ENCODE measurements at places on chromosomes 2 and 18. TPM values are rescaled to one million over a fixed set of nuclear protein-coding genes. Genes with fewer than 3 reads are reported as not detected.

- ATAC-seq, result peak; percentile 40
These were observed 54.0 kb upstream of the GPR75 start for GRCh38 chr2:53913721-53914120.

- ATAC-seq, result peak; percentile 80
These were observed 647 bp downstream of the CCDC121 start for GRCh38 chr2:27627963-27628766.

Gene EGR4
- total RNA-seq, result 0.22 TPM

- ATAC-seq, result no peak
These were observed 21.2 kb downstream of the RNF149 start for GRCh38 chr2:101287303-101287702.

- ATAC-seq, result no peak
These were observed 83.1 kb downstream of the EPAS1 start for GRCh38 chr2:46380038-46380940.

Gene LDLRAD4
- total RNA-seq, result 0.38 TPM

DNA sequence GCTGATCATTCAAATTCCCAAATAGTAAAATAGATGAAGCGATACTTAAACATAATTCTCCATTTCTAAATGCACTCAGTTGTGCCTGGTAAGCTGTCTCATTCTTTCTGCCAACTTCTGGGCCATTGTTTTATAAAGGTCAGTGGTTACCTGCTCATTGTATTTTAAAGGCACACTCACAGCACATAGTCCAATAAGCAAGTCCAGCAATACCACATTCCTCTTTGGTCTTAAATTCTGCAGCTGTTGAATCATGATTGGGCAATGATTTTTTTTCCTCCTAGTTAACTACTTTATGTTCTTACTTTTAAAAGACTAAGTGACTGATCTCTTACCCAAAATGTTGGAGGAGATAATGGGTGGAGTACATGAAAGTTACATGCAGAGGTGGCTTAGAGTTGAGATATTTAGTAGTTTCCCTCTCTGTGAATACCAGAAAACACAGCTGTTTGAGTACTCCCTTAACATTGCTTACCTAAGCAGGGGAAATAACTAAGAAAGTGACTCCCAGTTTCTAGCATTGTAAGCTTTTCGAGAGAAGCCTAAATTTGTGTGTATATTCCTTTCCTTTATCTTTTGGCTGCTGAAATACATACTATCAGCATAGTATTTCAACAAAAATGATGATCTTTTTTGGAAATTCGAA, 220.7 kb downstream of the CAMKMT start:
- ATAC-seq, result no peak

Measured in motor neuron (in vitro differentiated cells).